RPMI8226 (cell line): ENCODE measurements at places on chromosomes 2 and 18.

GRCh38 chr18:8224576-8224975 is 384.7 kb upstream of the RAB12 start:
- DNase-seq: no peak

DNA sequence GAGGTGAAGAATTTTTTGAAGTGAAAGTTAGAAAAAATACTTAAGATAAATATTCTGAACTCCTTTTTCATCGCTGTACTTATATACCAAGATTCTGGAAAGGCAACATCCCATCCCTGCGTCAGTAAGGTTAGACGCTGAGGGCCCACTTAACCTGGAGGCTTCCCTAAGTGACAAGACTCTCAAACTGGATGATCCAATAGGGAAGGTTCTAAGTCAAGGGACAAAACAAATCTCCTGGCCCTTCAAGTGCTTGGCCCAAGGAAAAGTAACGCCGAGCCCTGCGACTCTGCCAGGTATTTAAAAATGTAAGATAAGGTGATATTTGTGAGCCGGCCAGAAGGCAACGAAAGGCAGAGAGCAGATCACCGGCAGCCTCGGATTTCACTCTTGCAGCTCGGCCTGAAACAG is 1.3 kb downstream of the STK39 start:
- no peak for DNase-seq

GRCh38 chr18:36499938-36500337 is 202.4 kb downstream of the FHOD3 start:
- no peak for DNase-seq

DNA sequence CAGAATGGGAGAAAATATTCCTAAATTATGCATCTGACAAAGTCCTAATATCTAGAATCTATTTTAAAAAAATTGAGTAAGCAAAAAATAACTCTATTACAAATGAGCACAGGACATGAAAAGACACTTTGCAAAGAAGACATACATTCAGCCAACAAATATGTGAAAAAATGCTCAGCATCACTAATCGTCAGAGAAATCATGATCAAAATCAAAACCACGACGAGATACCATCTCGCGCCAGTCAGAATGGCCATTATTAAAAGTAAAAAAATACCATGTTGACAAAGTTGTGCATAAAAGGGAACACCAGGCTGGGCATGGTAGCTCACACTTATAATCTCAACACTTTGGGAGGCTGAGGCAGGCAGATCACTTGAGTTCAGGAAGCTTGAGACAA is 63.5 kb downstream of the EVA1A start:
- no peak for DNase-seq

DNA sequence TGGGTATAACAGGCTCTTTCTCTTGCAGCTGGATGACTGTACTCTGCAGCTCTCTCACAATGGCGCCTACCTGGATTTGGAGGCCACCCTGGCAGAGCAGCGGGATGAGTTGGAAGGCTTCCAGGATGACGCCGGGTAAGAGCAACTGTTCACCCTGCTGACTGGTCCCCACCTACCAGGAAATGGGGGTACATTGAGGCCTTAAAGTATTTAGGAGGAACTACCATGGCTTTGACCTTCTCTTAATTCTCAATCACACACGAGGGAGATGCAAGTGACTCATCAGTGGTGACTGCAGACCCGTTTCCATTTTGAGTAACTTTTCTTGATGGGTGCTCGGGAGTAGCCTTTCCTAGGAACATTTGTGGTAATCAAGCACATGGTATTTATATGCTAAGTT is 58.0 kb downstream of the FHOD3 start:
- DNase-seq: no peak

GRCh38 chr18:245282-245847 is 22.5 kb downstream of the THOC1 start:
- no peak for DNase-seq

GRCh38 chr18:30175621-30176225 is 866.8 kb downstream of the DSC3 start:
- DNase-seq: no peak

DNA sequence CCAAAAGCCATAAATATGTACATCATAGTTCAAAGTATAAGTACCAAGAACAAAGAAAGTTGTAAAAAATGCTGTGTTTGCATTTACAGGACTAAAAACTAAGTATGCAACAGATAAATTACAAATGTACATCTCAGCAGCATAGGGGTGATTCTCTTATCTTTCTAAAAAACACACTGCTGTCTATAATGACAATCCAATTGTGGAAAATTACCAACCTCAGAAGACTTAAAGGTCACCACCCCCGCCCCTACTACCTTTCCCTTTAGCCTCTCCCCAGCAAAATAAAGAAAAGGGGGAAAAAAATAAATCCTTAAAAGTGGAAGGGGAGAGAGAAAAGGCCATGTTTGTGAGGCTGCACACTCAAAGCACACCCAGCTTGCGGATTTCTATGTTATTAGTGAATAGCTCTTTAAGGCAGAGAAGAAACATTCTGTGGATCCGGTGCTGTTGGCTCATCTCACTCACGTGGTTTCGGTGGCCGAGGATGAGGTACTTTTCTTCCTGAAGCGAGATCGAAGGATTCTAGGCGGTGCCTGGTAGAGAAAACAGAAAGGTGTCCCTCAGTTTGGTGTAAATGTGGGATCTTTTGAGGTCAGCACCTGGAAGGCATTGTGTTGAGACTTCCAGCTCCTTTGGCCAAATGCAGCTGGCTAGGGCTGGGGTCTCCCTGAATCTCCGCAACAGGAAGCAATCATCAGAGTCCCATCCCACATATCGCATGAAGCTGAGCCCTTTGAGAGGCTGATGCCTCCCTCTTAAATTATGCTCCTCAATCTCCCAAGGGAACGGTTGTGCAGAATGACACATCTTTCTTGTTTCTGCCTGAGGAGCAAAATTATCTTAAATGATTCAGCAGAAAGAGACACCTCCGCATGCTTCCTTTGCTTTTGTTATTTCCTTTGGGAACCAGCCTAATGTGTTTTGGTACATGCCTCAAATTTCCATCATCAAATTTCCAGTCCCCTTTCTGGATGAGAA is 17.6 kb downstream of the MRPL35 start:
- DNase-seq: no peak

DNA sequence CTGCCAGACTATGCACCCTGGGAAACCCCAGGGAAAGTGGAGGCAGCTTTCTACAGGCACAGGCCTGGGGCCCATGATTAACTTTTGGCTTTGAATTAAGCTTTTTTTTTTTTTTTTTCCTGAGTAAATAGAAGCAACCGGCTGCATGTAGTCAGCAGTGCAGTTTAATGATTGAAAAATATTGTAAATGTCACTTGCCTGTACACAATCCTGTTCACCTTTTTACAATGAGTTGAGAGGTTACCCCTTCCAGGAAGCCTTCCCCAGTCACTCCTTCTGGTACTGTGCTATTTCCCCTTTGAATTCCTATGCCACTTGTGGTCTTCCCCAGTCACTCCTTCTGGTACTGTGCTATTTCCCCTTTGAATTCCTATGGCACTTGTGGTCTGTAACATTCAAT is 475.6 kb downstream of the TDRD15 start:
- DNase-seq: no peak

DNA sequence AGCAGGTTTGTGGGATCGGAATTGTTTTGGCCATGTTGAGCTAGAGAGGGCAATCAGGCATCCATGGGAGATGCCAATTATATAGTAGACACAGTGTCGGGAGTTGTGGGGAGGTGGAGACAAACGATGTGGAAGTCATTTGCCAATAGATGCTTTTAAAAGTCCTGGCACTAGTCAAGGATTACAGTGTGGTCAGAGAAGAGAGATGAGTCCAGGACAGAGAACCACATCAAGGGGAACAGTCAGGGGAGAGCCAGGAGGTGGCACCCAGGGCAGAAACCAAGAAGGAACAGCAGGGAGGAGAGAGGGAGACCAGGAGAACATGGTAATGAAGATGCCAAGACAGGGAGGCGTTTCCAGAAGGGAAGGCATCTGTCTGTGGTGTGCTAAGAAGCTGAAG is 81.2 kb downstream of the ARL4C start:
- DNase-seq: no peak

GRCh38 chr18:48408727-48409590 is at the start of gene ZBTB7C:
ZBTB7C (minus strand) TSS chr18:48409383.
- DNase-seq: peak; percentile 72

GRCh38 chr18:4405965-4406364 is 49.1 kb downstream of the DLGAP1 start:
- no peak for DNase-seq

- no peak for DNase-seq
Measured at GRCh38 chr2:1539973-1540372, 126.7 kb downstream of the TPO start.

DNA sequence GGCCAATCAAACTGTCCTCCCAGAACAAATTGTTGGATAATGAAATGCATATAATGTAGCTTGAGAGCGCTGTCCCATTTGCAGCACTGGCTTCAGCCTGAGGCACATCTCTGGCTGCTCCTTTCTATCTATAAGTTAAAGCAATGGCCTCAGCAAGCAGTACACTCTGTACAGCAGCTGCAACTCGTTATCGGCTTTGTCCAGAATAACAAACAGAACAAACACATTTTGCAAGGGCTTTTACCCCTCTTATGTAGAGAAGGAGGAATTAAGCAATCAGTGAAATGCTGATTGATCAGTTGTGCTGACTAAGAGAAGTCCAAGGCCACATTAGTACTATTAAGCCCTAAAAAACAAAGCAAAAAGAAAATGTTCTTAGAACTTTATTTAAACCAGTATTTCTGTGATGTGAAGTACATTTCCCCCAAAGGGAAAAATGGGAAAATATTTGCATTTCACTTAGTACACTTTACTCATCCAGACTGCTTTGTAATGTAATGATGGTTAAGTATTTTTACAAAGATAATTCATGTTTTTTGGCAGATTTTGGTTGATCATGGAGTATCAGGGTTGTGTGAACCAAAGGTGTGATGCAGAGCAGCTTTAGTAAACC is 15.0 kb upstream of the CPS1 start:
- DNase-seq: no peak

GRCh38 chr18:25341831-25342230 is 10.1 kb downstream of the ZNF521 start:
- DNase-seq: no peak

- DNase-seq: no peak
Measured at GRCh38 chr2:240672701-240673190, 9.9 kb downstream of the AQP12B start.
